Hepatic stellate cell (primary cell): ENCODE measurements at places on chromosomes 4 and X.

- DNase-seq = no peak
Observed at GRCh38 chrX:132694382-132694781, 205.5 kb upstream of the MBNL3 start.

DNA sequence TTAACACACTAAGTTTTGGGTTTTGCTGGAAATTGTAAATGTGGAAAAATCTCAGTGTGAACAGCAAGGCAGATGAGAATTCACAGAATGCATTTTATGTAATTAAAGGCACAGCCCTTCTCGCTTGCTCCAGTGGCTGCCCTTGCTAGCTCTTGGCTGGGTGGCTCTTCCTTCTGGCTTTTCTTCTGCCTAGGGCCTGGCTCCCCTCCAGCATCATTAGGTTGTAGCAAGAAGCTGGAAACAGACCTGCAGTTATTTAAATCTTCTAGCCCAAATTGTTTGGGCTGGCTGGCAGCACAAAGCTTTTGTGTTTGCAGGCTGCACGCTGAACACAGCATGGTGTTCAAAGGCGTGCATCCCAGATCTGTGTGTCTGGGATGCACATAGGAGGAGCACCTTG is 56.5 kb downstream of the LIMCH1 start:
- DNase-seq = no peak

DNA sequence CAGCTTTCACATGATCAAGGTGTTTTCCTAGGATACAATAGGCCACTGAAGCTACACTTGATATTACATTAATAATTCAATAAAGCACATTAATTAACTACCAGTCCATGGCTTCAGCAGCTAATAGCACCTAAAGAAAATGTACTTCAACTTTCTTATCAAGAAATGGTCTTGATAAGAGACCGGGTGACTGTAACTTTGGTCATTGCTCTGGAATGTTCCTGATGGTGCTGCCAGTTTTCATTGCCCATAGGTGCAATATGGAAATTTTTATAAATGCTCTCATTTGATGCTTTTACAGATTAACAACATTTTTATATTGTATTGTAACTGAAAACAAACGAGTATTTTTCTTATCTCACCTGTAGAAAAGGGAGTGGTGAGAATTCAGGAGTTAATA is 165.4 kb downstream of the SHROOM3 start:
- DNase-seq = no peak

GRCh38 chrX:97846718-97847237 is 963.1 kb downstream of the RPA4 start:
- no peak for DNase-seq

- DNase-seq = no peak
Observed at GRCh38 chrX:36927712-36928111, 80.5 kb upstream of the FAM47C start.

- no peak for DNase-seq
Observed at GRCh38 chrX:39445336-39445735, 644.1 kb downstream of the MID1IP1 start.

- no peak for DNase-seq
Observed at GRCh38 chr4:130545171-130545570, 1449.2 kb downstream of the C4orf33 start.

DNA sequence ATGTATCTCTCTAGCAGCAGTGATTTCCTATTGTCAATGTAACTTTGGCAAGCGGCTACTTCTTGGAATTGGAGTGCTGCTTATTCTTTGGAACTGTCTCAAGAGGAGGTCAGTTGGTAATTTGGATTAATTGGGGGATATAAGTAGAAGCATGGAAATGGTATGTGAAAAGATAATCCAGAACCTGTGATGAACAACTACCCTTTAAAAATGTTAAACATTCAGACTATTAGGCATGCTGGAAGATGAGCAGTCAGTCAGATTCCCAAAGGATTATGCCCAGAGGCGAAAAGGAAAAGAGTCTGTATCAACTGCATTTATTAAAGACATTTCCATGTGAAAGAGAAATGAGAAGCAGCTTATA is 62.5 kb downstream of the SEC24D start:
- no peak for DNase-seq

- no peak for DNase-seq
Observed at GRCh38 chr4:58265734-58266133, 1155.5 kb upstream of the IGFBP7 start.

- peak; percentile 64 for DNase-seq
Observed at GRCh38 chr4:157220371-157220881, at the start of gene GRIA2. Gene GRIA2, plus strand, starts transcription at chr4:157220728. Its CDS starts 315 bp downstream, at chr4:157221043.
